Tibial nerve (tissue), 4 donors: ENCODE measurements at places on chromosomes 16 and 17.

GRCh38 chr17:77857306-77857555 is 101.3 kb upstream of the TNRC6C start:
- DNase-seq, result no peak

DNA sequence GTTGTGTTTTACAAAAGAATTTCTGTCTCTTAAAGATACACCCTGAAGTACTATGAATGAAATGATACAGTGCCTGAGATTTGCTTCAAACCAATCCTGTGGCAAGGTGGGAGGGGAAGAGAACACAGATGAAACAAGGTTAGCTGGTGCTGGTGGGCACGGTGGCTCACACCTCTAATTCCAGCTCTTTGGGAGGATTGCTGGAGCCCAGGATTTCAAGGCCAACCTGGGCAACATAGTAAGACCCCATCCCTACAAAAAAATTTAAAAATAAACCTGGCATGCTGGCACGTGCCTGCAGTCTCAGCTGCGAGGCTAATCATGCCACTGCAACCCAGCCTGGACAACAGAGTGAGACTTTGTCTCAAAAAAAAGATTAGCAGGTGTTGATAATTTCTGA is 67.3 kb upstream of the FA2H start:
- no peak for DNase-seq

GRCh38 chr17:47806913-47807255 is 14.7 kb downstream of the OSBPL7 start:
- DNase-seq, result no peak

GRCh38 chr16:57985204-57986181 is 14.6 kb upstream of the CNGB1 start:
- DNase-seq, result no peak

DNA sequence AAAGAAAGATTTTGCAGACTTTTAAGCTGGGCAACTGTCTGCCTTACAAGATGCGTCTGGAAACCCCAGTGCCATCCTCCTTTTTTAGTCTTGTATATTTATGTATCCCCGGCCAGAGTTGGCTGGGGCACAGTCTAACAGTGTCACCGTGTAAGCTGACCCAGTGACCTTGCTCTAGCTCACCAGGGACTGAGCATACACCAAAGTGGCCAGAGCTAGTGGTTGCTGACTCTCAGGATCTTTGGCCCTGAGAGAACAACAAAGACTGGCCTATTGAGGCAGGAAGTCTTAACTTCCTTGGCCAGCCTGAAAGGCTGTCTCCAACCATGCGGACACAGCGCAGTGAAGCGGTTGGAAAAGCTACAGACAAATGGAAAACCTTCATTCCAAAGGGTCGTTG is 745.2 kb downstream of the WWOX start:
- no peak for DNase-seq

DNA sequence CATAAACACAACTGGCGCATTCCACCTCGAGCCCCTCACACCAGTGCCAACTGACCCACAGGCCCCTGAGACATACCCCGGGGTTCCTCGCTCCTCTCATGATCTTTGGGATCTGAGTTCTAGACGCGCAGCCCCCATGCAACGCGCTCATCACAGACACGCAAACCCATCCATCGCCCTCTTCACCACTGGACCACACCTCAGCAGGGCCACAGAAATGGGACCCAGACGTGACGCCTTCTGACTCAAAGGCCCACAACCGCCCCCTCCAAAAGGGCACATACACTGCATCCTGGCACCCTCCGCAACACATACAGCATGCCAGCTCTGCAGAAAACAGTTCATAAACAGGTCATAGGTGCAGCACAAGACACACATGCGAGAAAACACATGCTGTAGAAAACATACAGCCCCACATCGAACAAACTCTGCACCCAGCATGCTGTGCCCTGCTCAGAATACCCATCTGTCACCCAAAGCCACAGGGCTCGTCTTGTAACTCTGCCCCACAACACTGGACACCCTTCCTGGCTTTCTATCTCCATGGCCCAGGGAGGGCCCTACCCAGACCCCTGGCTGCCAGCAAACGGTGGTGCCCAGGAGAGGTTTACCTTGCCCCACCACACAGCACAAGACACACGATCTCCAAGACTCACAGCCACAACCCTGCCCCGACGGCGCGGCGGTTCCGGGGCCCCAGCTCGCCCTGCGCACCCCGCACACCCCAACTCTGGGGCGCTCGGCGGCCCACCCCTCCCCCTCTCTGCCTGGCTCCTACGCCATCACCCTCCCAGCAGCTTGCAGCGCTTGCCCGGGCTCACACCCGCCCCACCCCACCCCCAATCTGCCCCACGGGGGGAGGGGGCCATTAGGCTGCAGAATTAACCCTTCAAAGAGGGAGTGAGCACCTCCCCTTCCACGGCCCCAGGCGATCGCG is 887 bp downstream of the ZBTB4 start:
- DNase-seq, result peak; percentile 52

DNA sequence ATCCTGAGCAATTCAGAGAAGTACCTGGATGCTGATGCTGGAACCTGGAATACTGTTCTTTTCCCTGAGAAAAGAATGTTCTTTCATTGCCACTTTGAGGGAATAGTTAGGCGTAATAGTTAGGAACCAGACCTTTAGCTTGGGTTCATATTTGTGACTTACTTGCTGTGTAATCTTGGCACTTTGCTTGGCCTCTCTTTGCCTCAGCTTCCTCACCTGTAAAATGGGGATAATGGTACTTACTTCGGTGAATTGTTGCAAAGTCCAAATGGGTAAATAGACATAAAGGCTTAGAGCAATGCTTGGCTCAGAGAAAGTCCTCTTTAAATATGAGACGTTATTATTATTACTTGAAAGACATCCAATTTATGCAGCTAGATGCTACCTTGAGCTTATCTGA is 55.0 kb upstream of the CLEC19A start:
- no peak for DNase-seq

- peak; percentile 41 for DNase-seq
These were observed 3.1 kb upstream of the ATXN7L3 start for GRCh38 chr17:44202756-44203155.

DNA sequence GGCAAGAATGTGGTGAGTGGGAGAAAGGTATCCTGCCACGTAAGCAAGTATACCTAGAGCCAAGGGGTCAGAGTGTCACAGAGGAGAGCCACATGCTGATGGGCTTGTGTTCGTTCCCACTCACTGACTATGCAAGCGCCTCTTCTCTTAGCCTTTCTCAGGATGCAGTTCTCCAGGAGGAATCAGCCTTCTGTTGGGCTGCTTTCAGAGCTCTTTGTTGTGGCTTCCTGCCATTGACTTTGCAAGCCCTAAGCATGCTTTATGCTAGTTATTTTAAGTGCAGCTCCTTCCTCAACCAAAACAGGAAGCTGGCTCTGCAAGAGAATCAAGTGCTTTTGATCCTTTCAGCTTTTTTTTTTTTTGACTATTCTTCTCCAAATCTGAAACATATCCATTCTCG is 66.6 kb downstream of the SIAH1 start:
- DNase-seq, result no peak

GRCh38 chr16:16121185-16121727 is 102.0 kb downstream of the ABCC6 start:
- no peak for DNase-seq

- no peak for DNase-seq
These were observed 16.0 kb upstream of the KDM6B start for GRCh38 chr17:7818026-7818425.

GRCh38 chr16:79769270-79769927 is 168.9 kb upstream of the MAF start:
- no peak for DNase-seq

GRCh38 chr16:54652201-54652770 is 278.4 kb upstream of the IRX5 start:
- no peak for DNase-seq

DNA sequence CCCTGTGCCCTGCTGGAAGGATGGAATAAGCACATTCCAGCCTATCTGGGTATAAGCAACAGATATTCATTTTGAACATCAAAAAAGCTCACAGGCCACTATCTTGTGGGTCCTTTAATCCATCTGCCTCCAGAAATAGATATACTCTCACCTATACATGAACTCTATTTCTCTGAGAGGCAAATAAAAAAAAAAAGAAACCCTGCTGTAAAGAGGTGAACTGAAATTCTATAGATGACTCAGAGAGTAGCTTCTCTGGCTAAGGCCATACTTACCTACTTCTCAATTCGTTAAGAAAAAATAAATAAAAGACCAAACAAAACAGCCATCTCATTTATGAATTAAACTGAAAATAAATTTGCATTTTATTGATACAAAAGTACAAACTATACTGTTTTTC is 86.3 kb downstream of the DYNLRB2 start:
- no peak for DNase-seq

GRCh38 chr17:80992077-80992947 is 671 bp downstream of the CHMP6 start:
- no peak for DNase-seq

DNA sequence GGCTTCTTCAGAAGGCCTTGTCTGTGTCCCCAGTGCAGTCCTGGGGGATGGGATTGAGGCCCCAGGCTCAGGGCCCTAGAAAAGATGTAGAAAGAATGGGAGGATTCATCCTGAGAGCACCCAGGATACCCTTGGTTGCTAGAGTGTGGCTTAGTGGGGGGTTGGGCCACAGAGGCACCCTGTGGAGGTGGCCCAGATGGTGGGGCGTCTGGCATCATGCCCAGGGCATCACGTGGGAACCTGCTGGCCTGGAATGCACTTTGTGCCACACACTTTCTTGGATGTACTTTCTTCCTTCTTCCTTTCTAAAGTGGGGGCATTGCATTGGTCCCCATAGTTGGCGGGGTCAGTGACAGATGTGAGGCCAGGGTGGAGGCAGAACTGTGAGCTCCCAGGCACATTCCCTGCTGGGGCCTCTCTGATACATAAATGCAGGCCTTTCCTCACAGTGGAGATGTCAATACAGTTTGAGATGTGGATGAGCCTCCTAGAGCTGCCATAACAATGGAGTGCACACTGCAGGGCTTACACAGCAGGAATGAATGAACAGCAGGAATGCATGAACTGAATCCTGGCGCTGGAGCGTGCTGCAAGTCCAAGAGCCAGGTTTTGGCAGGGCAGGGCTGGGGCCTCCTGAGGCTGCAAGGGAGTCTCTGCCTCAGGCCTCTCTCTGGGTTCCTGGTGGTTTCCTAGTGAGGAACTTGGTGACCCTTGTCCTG is 43.3 kb downstream of the MGAT5B start:
- DNase-seq, result no peak

DNA sequence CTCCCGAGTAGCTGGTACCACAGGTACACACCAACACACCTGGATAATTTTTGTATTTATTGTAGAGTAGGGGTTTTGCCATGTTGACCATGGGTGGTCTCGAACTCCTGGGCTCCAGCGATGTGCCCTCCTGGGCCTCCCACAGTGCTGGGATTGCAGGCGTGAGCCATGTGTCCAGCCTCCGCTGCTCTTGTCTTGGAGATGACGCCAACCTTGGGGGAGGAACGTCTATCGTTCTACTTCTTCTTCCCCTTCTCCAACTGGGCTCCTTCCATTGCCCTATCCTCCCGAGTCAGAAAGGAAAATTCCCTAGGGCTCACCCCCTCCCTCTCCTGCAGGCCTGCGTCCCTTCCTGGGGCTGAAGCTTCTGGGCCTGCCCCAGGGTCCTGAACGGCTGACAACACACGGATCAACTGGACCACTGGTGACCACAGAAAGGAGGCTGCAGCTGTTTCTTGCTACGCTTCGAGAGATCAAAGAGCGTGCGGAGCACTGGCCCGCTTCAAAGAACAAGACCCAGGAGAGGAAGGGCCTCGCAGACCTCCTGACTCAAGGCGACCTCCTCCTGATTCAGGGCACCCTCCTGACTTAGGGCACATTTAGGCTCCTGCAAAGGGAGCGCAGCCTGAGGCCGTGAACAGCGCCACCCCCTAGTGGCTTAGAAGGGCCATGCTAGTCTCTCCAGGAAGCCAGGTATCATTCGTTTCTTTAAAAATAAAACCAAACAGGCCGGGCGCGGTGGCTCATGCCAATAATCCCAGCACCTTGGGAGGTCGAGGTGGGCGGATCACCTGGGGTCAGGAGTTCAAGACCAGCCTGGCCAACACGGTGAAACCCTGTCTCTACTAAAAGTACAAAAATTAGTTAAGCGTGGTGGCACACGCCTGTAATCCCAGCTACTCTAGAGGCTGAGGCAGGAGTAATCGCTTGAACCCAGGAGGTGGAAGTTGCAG is 48.5 kb upstream of the HELZ start:
- DNase-seq, result peak; percentile 66

DNA sequence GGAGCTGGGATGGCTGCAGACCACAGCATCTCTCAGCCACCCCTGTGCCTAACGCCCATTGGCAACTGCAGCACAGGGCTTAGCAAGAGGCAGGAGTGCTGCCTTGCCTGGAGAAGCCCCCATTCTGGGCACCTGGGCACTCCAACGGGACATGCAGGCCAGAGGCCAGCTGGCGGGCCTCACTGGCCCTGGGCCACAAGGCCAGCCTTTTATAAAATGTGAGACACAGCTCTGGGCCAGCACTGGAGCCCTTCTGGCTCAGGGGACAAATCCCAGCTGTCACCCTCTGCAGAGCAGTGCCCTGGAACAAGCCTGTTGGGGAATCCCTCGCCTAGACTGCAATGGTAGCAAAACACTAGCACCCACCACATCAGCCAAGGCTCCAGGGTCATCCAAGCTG is 171.8 kb downstream of the WSCD1 start:
- DNase-seq, result no peak
